ENCODE measurements at places on chromosomes 1 and 21. TPM values are rescaled to one million over a fixed set of nuclear protein-coding genes. Genes with fewer than 3 reads are reported as not detected.

ZC3H12A gene
- total RNA-seq: 7.0 TPM

LCE1C gene
- total RNA-seq: not detected

TLR5 gene
- total RNA-seq: not detected

GRCh38 chr1:42290130-42290529 is 44.9 kb downstream of the FOXJ3 start:
- no peaks in the 10 kb centered on the region for H3K27me3 ChIP-seq
- no peak for DNase-seq
- H3K27ac ChIP-seq: no peak overlapping the region
- H3K4me1 ChIP-seq: peaks cover 8% of the 10 kb centered on the region
- no peak overlapping the region for H3K4me3 ChIP-seq
- H3K36me3 ChIP-seq: peaks cover 5% of the 10 kb centered on the region

GRCh38 chr1:162549001-162549400 is 12.5 kb upstream of the UAP1 start:
- H3K27me3 ChIP-seq: no peaks in the 10 kb centered on the region
- peaks cover 7% of the 10 kb centered on the region for H3K4me1 ChIP-seq
- no peaks in the 10 kb centered on the region for H3K36me3 ChIP-seq
- peak overlapping the region; percentile 5 for H3K27ac ChIP-seq

GRCh38 chr1:169999331-169999741 is 75.2 kb downstream of the KIFAP3 start:
- H3K36me3 ChIP-seq: peaks cover 13% of the 10 kb centered on the region
- H3K27me3 ChIP-seq: no peaks in the 10 kb centered on the region
- H3K4me1 ChIP-seq: peaks cover 4% of the 10 kb centered on the region
- no peak overlapping the region for H3K27ac ChIP-seq
- no peak overlapping the region for H3K4me3 ChIP-seq
